ENCODE measurements at places on chromosomes 16 and 17.
A peak's percentile ranks its signal among the peaks of the same experiment; 100 is the strongest.

- DNase-seq: peak; percentile 55
Observed at GRCh38 chr17:74677558-74678466, 34.9 kb downstream of the CD300LF start.

- no peak for DNase-seq
Observed at GRCh38 chr16:83138976-83139690, 512.4 kb downstream of the CDH13 start.

DNA sequence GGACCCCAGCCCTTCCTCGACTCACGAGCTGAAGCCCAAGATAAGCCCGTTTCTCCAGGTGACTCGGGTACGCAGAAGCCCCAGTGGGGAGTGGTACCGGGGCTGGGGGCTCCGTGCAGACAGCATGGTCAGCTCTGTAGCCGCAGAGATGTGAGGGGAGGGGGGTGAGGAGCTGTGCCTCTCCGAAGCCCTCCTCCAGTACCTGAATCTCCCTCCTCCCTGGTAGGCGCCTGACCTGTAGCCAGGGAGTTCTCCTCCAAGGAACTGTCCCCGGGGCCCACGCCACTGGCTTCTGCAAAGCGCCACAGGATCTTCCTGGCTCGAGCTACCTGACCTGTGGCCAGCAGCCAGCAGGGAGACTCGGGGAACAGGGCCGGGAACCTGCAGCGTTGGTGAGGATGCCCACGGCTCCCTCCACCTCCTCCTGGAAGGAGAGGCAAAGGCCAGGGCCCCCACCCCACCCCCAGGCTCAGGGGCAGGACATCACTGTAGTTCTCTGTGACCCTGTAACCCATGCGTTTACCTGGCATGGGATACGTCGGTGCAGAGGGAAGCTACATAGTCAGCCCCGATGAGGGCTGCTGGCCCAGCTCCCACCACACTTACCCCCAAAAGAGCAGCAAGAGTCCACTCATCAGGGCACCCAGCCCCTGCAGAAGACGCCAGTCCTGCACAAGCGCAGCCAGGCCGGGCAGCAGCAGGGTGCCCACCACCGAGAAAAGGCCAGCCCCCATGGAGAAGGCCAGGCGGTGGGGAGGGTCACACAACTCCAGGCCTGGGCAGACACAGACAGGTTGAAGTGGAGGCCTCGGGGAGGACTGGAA is 1.7 kb downstream of the SLC22A31 start:
- no peak for DNase-seq

- DNase-seq: peak; percentile 42
Observed at GRCh38 chr17:49914096-49914490, 54.9 kb upstream of the DLX4 start.

DNA sequence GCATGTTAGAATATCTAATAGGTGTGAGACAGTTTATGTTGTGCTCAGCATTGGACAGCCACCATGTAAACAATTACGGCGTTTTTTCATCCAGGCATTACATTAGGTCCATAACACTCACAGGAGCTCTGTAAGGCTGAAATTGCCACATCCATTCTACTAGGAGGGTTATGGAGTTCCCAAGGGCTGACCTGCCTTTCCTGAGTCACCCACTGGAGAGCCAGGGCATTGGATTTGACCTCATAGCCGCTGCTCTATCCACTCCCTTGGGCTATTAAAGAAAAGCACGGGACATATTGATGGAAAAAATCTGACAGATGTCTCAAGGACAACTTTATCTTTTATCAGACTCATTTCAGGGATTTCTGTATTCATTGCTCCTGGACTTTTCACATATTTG is 306.3 kb upstream of the HSBP1 start:
- DNase-seq: no peak

GRCh38 chr16:13940397-13940933 is 20.5 kb downstream of the ERCC4 start:
- no peak for DNase-seq

- DNase-seq: no peak
Observed at GRCh38 chr17:58318627-58319172, 9.9 kb downstream of the TSPOAP1 start.

GRCh38 chr17:50096092-50096491 is 941 bp downstream of the PDK2 start:
- no peak for DNase-seq

- DNase-seq: no peak
Observed at GRCh38 chr17:31736855-31737625, 122.0 kb downstream of the COPRS start.

DNA sequence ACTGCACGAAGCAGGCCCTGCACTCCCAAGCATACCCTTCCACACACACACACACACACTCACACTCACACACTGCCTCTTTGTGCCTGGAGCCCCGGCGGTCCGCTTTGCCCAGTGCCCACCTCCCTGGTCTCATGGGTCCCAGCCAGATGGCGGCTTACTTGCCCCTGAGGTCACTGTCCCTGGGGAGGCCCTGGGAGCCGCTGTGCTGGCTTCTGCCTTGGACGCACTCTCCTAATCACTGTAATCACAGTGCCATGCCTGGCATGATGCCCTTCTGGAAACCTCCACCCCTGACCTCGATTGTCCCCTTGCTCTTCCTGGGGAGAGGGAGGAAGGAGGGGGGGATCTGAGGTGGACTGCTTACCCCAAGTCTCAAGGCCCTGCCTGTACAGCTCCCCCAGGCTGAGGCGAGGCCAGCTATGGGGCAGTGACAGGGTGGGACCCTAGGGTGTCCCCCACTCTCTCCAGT is 36.0 kb downstream of the ARHGAP23 start:
- no peak for DNase-seq

GRCh38 chr16:46613352-46613751 is 7.8 kb downstream of the SHCBP1 start:
- no peak for DNase-seq

GRCh38 chr17:394718-395095 is 42.1 kb upstream of the RPH3AL start:
- no peak for DNase-seq

GRCh38 chr16:1673424-1674151 is 4.5 kb upstream of the JPT2 start:
- no peak for DNase-seq

- no peak for DNase-seq
Observed at GRCh38 chr17:61302953-61303816, 96.5 kb upstream of the TBX2 start.

GRCh38 chr17:45149669-45150664 is 1.7 kb downstream of the HEXIM1 start:
- no peak for DNase-seq

GRCh38 chr17:2262135-2262587 is 41.4 kb downstream of the SMG6 start:
- no peak for DNase-seq

DNA sequence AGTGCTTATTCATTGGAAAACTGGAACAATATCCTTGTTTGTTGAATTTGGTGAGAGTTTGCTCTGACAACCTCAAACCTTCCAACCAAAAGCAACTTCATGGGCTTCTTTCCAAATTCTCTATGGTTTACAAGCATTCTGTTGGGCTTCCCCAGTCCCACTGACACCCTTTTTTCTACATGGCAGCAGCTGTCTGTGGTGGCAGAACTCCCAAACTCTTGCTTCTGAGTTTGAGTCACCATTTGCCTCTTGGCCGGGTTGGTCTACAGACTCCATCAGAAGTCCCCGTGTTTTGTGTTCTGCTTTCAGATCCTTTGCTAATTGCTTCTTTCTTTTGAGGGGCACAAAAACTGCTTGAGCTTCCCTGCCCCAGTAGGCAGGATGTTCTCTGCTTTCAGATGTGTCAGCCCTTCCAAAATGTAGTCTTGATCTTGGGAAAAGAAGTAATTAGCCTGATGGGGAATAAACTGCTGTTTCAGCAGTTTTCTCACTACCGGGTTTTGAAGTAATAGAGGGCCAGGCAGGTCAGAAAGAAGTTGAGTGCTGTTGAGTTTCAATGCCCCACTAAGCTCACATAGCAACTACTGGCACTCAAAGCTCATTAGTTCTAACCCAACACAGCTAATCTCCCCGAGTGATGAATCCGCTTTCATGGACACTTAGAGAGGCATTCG is 80.7 kb downstream of the HS3ST3A1 start:
- DNase-seq: no peak

GRCh38 chr16:86651823-86652222 is 73.5 kb downstream of the FOXL1 start:
- DNase-seq: no peak

DNA sequence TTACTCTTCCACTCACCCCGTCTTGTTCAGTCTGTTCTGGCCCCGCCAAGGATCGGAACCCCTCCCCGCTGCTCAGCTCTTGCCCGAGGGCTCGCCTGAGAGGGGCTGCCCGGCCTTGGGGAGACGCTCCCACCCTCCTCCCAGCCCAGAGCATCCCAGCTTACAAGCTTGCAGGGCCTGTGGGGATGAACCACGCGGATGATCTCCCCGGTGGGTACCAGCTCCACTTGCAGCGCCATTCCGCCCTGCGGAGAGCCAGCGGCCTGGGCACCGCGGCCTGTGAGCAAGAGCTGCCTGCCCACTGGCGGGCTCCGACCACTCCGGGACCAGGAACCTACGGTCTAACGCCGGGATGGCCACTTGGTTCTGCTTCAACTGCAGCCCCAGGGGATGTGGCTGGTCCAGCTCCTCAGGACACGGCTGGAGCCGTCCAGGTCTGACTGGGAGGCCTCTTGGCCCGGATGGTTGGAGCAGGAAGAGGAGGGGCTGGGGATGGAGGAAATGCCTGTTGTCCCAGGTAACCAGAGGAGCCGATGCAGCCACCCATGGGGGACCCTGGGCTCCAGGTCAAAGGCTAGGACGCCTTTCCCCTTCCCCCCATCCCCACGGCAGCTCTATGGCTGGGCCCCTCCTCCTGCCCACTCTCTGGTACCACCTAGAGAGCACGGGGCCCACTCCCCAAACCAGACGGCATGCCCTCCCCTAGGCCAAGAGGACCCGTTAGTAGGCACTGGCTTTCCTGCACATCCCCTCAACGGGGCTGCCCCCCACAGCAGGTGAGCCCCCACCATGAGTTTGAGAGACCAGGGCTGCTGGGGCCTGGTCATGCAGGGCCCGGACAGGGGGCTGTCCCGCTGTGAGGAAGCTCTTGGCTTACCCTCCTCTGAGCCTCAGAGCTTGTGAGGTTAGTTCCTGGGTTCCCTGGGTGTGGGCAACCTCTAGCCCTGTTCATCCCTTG is at the start of gene MYO1C:
MYO1C (minus strand) TSS at position 438 of the 958 bp plus-strand sequence; CDS start at position 239, 199 bp downstream.
- no peak for DNase-seq

- no peak for DNase-seq
Observed at GRCh38 chr17:79205688-79206205, 131.1 kb downstream of the ENGASE start.

- DNase-seq: no peak
Observed at GRCh38 chr17:32928586-32929535, 908 bp downstream of the TMEM98 start.

DNA sequence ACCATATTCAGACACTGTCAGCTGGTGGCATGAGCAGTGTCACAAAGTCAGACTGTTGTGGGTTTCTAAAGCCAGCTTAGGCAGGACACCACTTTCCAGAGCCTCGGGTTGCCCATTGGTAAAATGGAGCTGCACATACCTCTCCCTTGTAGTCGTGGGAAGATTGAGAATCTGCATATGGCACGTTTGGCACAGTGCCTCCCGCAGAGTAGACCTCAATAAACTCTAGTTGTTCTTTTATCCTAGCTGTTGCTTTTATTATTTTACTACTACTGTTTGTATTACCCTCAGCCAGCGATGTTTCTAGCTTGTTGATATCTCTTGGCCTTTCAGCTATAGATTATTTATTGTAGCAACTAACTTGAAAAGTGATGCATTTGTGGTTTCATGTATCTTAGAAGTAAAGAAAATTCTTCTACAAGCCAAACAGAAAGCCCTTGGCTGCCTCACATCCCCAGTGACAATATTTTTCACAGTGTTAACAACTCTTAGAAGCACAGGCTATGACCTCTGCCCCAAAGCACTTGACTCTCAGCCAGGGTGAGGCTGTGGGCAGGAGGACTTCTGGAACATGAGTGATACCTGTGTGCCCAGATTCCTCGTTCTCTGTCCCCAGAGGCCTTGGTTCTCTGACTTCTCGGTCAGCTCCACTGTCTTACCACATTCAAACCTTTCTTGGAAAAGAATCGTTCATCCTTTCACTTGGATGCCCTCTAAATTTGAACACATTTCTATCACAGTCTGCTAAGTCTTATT is 351.6 kb downstream of the SNX29 start:
- DNase-seq: no peak

- DNase-seq: no peak
Observed at GRCh38 chr17:3959295-3959899, 4.8 kb downstream of the ATP2A3 start.

GRCh38 chr17:49198211-49198610 is 12.2 kb downstream of the GNGT2 start:
- DNase-seq: no peak

- DNase-seq: no peak
Observed at GRCh38 chr17:8609910-8610309, 20.6 kb downstream of the MYH10 start.

- DNase-seq: no peak
Observed at GRCh38 chr17:48003417-48004151, 32.7 kb downstream of the CDK5RAP3 start.

- no peak for DNase-seq
Observed at GRCh38 chr16:86157616-86158247, 258.8 kb downstream of the IRF8 start.

DNA sequence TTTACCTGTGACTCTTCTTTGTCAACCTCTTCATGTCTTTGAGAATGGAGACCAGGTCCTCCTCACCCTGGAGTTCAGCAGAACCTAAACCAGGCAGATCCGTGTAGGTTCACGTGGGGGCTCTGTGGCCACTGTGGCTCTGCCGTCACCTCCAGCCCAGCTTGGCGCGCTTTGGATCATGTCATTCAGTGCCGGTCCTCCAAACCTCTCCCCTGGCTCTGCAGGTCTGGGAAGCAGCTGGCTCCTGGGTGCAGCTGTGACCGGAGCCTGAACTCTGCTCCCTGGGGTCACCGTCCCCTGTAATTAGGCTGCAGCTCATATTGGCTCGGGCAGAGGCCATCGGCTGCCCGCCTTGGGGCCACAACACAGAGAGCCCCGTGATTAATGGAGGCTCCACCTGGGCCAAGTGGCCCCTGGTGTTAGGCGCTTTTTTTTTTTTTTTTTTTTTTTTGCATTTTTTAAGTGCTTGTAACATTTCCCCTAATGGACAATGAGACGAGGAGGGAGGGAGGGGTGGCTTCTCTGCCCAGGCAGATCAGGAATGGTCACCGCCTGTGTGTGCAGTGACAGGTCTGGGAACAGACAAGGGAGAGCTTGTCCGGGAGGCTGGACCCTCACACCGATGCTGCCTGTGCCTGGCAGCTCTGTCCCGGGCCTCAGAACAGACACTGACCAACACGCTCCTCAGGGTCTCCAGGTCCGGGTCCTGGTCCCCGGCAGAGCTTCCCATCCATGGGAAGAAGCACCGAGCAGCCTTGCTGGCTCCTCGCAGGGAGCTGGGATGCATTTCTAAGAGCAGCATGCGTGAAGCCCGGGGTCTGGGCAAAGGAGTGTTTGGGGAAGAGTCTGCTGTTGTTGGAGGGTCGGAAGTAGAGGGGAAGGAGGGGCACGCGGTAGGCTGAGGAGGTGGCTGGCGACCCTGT is 247.9 kb downstream of the SEC14L1 start:
- no peak for DNase-seq

All from NCI-H187 (cell line).